Stimulated activated CD4-positive, alpha-beta T cell treated with anti-CD3 and anti-CD28 coated beads, Interleukin-4, amount 100 ng/mL, for 24 hours (primary cell): ENCODE measurements at places on chromosomes 3 and 15.

GRCh38 chr3:126104742-126105605, 21.1 kb upstream of the SLC41A3 start:
- DNase-seq: no peak

DNA sequence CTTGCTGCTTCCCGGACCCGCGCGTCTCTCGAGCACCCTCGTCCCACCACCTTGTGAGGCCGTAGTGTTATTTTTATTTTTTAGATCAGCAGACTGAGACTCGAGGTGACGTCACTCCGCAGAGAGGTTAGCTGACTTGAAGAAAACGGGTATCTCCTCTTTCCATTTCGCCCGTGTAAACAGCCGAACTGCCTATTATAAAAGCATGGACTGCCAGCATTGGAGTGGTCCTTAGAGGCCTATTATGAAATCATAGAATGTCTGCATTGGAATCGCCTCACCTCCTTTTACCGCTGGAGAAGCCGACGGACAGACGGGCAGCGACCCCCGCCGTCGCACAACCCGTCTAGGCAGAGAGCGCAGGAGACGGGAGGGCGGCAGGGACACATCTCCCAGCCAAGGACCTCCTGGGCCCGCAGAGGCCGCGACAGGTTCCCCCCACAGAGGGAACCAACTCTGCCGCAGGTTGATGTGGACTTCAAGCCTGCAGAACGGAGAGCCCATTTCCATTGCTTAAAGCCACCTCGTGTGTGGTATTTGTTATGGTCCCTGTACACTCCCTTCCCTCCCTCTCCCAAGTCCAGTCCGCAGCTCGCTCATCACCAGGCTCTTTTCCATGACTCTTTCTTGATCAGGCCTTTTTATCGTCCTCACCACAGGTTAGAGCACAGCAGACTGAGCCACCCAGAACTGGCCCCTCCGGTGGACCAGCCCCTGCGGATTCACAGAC, 540 bp upstream of the PPP1R2 start:
- no peak for DNase-seq

- DNase-seq: no peak
Observed at GRCh38 chr15:61226361-61227256, 2.5 kb downstream of the RORA start.

GRCh38 chr3:41717641-41718040, 244.3 kb downstream of the ULK4 start:
- DNase-seq: no peak

GRCh38 chr3:5657106-5657505, 469.6 kb downstream of the EDEM1 start:
- no peak for DNase-seq
